AG04450 (cell line): ENCODE measurements at places on chromosomes 16 and 17.

DNA sequence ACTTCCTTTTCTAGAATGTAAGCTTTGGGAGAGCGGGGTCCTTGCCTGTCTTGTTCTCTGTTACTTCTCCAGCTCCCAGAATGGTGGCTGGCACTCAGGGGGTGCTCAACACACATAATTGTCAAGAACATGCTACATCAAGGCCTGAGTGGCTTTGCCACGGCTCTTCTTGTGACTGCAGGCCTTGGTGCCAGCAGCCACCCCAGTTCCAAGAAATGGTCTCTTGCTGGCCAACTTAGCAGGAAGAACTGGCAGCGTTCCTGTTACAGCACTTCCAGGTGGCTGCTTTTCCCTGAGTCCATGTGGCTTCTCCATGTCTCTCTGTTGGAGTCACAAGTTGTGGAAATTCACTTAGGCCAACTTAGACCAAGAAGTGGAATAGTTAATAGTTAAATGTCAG, 36.1 kb downstream of the PRKCB start:
- no peak for DNase-seq

DNA sequence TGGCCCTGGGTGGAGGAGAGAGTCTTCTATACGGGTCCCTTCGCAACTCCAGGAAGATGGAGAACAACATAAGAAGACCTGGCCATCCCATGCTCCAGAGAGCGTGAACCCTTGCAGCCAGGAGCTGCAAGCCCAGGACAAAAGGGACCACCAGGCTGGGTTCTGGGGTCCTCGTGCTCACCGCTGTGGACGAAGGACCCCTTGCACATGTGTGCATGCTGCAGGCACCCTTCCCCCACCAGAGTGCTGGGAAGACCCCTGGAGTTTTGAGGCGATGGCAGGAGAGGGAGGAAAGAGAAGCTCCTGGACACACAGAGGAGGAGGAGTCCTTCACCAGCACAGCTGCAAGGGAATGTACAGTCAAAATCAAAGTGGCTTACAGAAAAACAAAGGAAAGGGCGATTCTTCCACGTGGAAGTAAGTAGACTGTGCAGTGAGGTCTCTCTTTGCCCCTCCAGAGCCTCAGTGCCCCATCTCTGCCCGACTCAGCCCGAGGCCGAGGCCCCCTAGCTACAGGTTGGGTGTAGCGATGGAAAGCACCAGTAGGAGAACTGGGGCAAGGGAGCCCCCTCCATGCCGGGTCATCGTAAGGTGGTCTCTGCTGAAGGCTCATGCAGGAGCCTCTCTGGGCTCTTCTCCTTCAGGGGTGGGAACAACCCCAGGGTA, 51.3 kb downstream of the PIMREG start:
- no peak for DNase-seq

DNA sequence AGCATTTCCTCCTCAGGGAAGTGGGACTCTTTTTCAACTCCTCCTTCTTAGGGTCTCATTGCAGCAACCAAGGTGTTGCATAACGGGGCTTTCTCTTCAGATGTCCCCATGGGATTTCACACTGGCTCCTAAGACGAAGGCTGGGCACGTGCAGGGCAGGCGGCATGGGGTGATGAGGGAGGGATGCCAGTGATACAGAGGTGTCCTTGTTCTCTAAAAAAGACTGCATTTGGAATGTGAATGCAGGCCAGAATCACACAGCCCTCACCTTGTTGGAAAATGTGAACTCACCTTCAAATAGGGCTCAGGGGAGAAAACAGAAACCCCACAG, 105.6 kb downstream of the XYLT1 start:
- DNase-seq, result no peak

- no peak for DNase-seq
These were observed 22.7 kb upstream of the KCNJ12 start for GRCh38 chr17:21353326-21354010.

GRCh38 chr17:9203771-9204425, 182.6 kb downstream of the NTN1 start:
- no peak for DNase-seq

DNA sequence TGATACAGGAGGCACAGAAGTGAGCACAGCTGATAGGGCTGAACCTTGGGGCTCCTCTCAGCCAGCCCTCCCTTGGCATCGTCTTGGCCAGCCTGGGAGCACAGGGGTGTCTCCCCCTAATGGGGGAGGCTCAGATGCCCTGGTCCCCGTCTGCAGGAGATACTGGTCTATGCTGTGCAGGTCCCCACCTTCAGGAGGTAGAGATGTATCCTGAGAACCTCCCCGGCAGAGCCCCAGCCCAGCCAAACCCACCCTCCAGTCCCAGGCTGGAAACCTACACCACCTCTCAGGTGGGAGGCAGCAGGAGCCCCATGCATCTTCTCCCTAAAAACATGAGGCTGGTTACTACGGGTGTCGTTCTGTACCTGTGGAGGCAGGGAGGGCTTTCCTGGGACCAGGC, 38.7 kb downstream of the ABCC6 start:
- DNase-seq, result no peak

- DNase-seq, result no peak
These were observed 22.9 kb downstream of the MBTPS1 start for GRCh38 chr16:84093879-84094270.

DNA sequence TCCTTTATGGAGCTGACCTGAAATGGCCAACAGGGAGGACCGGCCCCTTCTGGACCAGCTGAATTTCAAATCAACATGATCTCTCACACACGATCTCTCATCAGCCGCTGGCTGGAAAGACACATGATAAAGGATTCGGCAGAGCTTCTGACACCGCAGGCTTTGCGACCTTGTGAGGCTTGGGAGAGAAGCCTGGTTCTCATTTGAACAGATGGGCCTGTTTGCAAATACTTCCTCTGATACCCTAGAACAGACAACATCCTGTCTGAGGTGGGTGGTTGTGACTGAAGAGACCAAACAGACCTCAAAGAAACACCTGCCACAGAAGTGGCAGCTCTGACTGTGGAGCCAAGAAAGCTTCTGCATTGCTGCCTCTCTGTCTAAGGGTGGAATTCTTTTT, 77.9 kb upstream of the SDK2 start:
- no peak for DNase-seq

DNA sequence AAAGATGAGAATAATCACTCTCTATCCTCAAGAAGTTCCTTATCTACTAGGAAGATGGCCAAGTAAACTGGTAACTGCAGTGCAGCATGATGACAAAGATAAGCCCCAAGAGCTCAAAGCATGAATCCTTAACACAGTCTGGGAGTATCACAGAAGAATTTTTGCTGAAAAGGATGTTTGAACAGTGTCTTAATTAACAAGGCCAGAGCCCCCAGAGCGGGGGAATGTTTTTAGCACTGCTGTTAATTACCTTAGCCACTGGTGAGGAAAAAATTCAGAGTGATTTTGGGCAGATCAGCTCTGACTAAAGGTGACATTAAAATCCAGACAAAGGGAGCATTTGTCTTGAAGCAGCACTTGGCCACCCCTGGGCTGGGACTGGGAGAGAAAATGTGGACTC, 30.1 kb downstream of the ADAMTS18 start:
- no peak for DNase-seq

- DNase-seq, result peak; percentile 39
These were observed 237.3 kb upstream of the WSCD1 start for GRCh38 chr17:5832886-5833285.

GRCh38 chr16:30030841-30031413, at the start of gene TLCD3B:
Gene TLCD3B (minus strand): TSS chr16:30031271. CDS start chr16:30030527, 744 bp downstream.
- DNase-seq, result no peak
